ENCODE measurements at places on chromosomes 2 and 18. TPM values are rescaled to one million over a fixed set of nuclear protein-coding genes. Genes with fewer than 3 reads are reported as not detected.

The C1QL2 gene
- total RNA-seq: not detected

GRCh38 chr2:207123776-207124391 lies 41.9 kb downstream of the KLF7 start:
- DNase-seq: no peak

- DNase-seq: no peak
These were observed 68.6 kb downstream of the BARD1 start for GRCh38 chr2:214740867-214741395.

DNA sequence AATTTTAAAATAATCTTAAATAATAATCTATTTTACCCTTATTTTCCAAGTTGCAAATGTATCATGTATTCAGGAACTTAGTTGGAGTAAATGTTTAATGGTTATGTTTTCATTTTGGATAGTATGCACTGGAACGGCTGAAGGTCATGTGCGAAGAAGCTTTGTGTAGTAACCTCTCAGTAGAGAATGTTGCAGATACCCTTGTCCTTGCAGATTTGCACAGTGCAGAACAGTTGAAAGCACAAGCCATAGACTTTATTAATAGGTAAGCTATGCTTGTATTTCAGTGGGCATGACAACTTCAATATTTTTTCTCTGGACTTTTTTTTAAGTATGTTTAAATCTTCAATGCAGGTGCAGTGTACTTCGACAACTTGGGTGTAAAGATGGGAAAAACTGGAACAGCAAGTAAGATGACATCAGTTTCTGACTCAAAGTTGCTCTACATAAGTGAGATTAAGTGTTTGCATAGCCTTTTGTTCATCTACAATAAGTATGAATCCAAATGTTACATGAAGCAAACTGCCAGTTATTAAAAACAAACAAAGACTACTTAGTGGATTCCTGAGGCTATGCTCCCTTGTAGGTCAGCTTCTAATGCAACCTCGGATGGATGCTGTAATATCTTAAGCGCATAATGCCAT lies 63.1 kb downstream of the SPOPL start:
- no peak for DNase-seq

Measured in neural progenitor cell (in vitro differentiated cells).